ENCODE measurements at places on chromosomes 6 and 20.

GRCh38 chr20:57450419-57450818 lies 59.2 kb downstream of the RBM38 start:
- no peak for DNase-seq

- no peak for DNase-seq
Observed at GRCh38 chr20:3210346-3210745, 1.0 kb downstream of the ITPA start.

GRCh38 chr6:135243871-135244796 lies 63.0 kb downstream of the MYB start:
- no peak for DNase-seq

- no peak for DNase-seq
Observed at GRCh38 chr6:170137176-170137891, 153.5 kb downstream of the DLL1 start.

- DNase-seq, result no peak
Observed at GRCh38 chr20:32970115-32970972, 33.9 kb downstream of the SUN5 start.

- peak; percentile 94 for DNase-seq
Observed at GRCh38 chr20:34872622-34873224, at the start of gene GGT7. Gene GGT7 (minus strand): TSS chr20:34872856. CDS start chr20:34872815, 41 bp downstream.

- DNase-seq, result no peak
Observed at GRCh38 chr6:169240125-169240524, 13.5 kb downstream of the THBS2 start.

GRCh38 chr20:5080384-5080877 lies 39.3 kb downstream of the PCNA start:
- no peak for DNase-seq

DNA sequence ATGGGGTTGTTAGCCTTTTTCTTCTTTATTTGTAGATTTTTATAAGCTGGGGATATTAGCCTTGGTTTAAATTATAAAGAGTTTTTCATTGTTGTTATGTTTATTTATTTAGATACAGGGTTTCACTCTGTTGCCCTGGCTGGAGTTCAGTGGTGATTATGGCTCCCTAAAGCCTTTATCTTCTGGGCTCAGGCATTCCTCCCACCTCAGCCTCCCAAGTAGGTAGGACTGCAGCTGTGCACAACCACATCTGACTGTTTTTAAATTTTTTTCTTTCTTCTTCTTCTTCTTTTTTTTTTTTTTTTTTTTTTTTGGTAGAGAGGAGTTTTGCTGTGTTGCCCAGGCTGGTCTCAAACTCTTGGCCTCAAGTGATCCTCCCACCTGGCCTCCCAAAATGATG lies 80.9 kb downstream of the UBE3D start:
- DNase-seq, result no peak

- DNase-seq, result no peak
Observed at GRCh38 chr6:6930223-6930880, 177.4 kb upstream of the RREB1 start.

- DNase-seq, result no peak
Observed at GRCh38 chr6:14200047-14200446, 82.5 kb downstream of the CD83 start.

DNA sequence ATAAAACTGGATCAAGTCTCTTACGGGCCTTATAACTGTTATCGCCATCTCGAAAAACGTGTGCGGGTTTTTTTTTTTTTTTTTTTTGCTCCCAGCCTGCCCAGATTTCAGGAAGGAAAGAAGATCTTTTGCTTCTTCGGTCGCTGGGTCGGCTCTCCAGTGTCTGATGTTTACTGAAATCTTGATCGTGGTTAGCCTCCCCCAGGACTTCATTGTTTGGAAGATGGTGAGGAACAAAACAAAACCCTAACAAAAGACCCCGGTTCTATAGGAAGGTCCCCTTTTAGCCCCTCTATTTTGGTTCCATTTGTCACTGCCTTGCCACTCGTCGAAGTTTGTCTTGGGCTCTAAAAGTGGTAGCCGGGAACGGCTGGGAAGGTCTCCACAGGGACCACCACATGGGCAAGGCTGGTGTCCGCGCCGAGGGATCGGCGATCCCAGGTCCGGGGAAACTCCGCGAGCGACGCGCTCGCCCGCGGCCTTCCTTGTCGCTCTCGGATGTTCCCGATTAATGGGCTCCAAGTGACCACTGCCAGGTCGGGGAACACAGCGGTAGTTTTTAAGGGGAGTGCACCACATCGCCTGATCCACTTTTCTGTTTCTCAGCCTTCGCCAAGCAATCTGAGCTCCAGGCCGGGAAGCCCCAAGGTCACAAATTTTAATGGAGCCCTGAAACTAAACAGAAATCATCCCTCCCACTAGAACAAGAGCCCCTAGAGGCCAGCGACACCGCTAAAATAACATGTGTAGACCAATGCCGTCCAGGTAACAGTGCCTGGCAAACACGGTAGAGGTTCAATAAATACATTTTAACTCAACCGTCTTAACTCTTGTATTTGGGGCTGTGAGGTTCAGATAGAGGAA lies 27.0 kb downstream of the TRIM27 start:
- peak; percentile 45 for DNase-seq

- no peak for DNase-seq
Observed at GRCh38 chr6:39086294-39086693, 28.7 kb downstream of the SAYSD1 start.

DNA sequence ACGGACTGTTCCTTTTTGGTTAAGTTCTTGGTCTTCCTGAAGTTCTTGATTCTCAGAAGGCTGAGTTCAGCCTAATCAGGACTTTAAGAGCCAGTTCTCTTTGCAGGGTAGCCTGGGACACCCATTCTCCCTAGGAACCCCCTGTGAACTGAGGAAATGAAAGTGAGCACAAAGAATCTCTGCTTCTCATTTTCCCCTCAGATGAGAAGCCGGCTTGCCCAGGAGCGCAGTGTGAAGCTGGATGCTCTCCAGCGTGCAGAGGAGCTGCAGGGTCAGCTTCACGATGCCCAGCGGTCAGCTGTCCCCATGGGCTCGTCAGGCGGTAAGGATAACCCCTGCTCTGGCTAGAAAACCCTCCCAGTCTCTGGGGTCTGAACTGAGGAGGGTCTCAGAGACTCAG lies 34.0 kb downstream of the CD164 start:
- DNase-seq, result no peak

DNA sequence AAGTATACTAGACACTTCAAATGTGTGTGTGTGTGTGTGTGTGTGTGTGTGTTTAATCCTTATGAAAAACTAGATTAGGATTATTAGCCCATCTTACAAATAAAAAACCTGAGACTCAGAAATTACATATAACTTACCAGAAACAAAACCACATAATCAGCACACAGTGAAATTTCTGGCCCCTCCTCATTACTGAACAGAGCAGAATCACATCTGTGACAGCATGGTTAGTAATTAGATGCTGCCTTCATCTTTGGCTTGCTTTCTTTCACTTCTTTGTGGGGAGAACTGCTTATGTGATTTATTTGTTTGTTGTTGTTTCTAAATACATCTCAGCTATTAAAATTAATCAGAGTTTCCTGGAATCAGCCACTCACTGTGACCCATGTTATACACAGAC lies 267.1 kb downstream of the TENT5A start:
- no peak for DNase-seq

- DNase-seq, result no peak
Observed at GRCh38 chr6:135853986-135854385, 2.5 kb downstream of the PDE7B start.

DNA sequence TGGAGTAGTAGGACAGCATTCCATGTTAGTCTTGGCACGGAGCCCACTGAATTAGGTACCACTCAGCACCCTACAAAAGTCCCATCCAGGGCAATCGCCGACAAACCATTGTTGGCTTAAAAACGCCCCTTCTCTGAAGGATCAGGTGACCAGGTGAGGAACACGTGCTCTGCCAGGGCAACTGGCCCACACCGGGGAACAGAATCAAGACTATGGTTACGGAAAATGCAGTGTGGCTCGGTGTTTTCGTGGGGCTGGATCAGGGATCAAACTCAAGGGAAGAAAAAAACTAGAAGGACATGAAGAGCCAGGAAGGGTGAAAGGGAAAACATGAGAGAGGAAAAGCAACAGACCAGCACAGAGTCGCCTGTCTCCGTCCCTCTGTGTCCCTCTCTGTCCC lies 177.8 kb upstream of the ARID1B start:
- no peak for DNase-seq

- DNase-seq, result no peak
Observed at GRCh38 chr6:125312478-125312877, 10.7 kb upstream of the HDDC2 start.

- no peak for DNase-seq
Observed at GRCh38 chr6:14622085-14622484, 504.5 kb downstream of the CD83 start.

- DNase-seq, result no peak
Observed at GRCh38 chr6:166596776-166597507, 10.5 kb upstream of the RAMACL start.

- DNase-seq, result no peak
Observed at GRCh38 chr6:27889275-27889627, 22.9 kb downstream of the OR2B2 start.

DNA sequence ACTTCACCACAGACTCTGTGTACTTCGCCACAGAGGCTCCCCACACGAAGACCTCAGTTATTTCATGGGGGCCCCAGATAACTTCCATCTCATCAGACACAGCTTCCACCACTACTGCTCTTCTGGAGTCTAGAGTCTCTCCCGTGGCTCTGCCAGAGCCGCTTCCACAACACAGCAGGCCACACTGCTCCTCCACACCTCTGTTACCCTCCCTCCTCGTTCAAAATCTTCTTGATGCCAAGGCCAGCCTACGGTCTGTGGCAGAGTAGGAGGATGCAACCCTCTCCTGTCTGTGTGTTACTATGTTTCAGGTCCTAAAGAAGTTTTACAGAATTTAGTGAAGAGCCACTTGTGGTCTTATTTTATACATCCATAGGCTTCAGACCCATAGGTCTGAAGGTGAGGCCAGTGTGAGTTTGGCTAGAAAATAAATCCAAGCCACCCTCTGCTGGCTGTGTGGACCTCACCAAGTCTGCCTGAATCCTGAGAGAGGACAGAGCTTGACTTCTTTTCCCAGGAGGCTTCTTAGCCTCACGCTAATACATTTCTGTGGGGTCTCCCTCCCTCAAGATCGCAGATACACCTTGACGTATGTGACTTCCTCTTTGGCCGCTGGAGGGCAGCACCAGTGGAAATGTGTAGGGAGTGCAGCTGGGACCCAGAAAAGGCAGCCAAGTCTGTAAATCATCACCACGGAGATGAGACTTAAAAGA lies 197.7 kb downstream of the FAXC start:
- peak; percentile 36 for DNase-seq

Data from progenitor cell of endocrine pancreas (in vitro differentiated cells).